ENCODE measurements at places on chromosomes 1 and 21.

DNA sequence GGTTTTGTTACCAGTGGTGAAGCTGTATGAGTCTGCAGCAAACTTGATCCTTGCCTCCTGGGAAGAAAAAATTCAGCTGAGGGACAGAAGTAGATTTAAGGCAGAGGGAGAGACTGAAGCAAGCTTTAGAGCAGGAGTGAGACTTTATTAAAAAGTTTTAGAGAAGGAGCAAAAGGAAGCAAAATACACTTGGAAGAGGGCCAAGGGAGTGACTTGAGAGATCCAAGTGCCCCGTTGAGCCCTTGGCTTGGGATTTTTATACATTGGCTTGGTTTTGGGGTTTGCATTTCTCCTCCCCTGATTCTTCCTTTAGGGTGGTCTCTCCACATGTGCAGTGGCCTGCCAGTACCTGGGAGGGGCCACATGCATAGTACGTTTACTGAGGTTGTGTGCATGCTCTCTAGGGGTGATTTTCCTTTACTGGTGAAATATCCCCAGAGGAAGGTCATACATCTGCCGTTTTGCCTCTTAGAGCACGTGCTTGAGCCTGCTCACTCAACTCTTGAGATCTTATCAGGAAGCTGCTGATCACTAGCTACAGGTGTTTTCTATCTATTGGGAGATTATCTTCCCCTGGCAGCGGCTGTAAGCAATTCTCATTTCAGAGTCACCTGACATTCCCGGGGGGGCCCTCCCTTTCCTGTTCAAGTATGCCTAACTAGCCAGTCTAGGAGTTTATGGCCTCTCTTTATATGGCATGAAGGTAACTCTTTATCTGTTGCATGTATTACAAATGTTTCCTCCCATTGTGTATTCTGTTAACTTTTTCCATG, 20.3 kb downstream of the FASLG start:
- no peak for DNase-seq

- no peak for DNase-seq
Measured at GRCh38 chr1:109905491-109905890, 5.2 kb upstream of the CSF1 start.

DNA sequence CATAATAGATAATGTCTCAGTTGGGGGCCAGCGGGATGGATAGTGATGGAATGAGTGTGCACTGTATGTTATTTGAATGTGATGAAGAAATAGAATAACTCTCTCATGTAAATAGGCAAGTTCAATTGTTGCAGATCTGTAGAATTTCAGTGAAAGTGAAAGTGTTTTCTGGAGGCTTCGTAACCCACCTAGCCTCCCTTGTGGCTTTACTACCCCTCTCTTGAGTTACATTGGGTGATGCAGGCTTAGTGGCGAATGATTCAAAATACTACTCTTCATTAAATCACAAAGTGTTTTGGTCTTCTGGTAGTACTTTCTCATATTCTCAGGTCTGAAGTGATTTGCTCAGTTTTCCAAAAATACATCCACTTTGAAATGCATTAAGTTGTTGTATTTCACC, 411.9 kb downstream of the ZP4 start:
- no peak for DNase-seq

DNA sequence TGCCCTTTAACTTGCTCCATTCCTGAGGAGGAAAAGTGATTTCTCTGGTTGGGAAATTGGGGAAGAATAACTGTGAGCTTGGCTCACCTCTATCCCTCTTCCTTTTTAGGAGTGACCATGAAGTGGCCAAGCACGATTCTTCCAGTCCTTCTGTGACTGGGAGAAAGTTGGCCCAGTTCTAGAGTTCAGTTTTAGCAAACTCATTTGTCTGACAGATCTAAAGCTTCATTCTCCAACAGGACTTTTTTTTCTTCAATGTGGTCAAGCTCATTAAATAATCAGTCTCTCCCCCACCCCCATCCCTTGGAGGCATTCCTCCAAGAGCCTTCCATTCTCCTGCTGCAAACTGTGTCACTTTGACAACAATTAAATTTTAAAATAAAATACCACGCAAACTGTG, 6.4 kb upstream of the AGL start:
- no peak for DNase-seq

GRCh38 chr21:46097336-46098293, at the start of gene COL6A2:
COL6A2 (plus strand) TSS chr21:46098112.
- no peak for DNase-seq

GRCh38 chr21:39124681-39125251, 58.5 kb downstream of the PSMG1 start:
- no peak for DNase-seq

- DNase-seq, result no peak
Measured at GRCh38 chr1:230407351-230407750, 18.8 kb downstream of the PGBD5 start.

GRCh38 chr1:54475946-54476516, 69.8 kb upstream of the SSBP3 start:
- no peak for DNase-seq

DNA sequence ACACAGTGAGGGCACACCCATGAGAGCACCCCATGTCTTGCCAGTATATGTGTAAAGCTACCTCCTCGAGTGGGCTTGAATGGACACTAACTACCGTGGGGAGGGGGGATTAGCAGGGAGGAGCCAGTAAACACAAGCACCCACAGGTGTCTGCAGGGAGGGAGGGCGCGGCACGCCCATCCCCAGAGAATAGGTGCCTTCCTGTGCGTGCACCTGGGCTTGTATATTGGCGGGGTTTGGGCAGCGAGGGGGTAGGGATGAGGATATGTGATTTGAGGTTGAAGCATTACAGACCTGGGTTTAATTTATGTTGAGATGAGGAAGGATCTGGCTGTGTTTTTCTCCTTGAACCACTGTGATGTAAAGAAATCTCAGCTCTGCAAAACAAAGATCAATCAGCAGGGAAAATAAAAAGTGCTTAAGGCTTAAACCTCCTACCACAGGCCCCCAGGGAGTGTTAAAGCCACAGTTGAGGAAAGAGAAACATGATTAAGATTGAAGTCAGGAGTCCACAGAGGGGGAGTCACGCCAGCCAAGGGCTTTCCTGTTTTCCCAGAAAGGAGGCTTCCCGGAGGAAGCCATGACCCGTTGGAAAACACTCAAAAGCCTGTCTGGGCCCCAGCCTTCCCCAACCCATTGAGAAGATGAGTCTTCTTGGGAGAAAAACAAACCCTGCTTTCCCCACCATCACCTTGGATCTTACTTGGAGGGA, 80.0 kb downstream of the CAMK2N1 start:
- DNase-seq, result no peak

- DNase-seq, result no peak
Measured at GRCh38 chr1:227788271-227789083, 27.0 kb upstream of the PRSS38 start.

GRCh38 chr1:3441410-3441847, 13.0 kb upstream of the ARHGEF16 start:
- DNase-seq, result no peak

DNA sequence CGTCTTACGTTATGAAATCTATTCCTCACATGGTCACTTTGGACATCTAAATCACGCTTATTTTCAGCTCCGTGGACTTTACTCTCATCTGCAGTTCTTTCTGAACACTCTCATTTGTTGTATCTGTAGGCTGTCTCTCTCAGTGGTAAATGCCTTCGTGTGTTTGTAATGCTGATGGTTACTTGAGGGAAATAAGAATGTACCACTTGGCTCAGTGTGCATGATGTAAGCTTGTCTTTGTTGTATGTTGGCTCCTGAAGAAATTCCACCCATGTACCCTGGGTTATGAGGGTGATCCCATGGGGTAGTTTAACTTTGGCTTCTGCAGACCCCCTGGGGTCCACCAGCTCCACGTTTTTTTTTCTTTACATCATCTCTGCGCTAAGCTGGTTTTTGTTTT, 378.4 kb downstream of the SETD4 start:
- DNase-seq, result no peak

DNA sequence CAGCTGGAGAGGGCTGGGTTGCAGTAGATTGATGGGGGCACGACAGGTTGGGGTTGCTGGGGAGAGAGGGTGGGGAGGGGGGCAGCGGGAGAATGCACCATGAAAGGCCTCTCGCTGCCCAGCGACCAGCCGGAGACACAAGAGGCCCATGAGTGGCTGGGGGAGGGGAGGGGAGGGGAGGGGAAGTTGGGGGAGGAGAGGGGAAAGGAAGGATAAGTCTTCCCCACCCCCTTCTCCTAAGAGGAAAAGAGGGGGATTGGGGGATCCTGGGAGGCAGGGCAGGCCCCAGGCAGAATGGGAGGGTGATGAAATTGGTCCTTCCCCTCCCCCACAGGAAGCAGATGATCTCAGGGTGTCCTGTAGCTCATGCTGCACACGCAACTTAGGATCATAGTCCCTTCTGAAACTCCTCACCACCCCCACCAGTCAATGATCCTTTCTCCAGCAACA, 45.7 kb downstream of the PAX7 start:
- DNase-seq, result no peak

- DNase-seq, result no peak
Measured at GRCh38 chr1:204075139-204075521, 2.2 kb downstream of the SOX13 start.

- no peak for DNase-seq
Measured at GRCh38 chr1:100736324-100736723, 16.8 kb downstream of the VCAM1 start.

DNA sequence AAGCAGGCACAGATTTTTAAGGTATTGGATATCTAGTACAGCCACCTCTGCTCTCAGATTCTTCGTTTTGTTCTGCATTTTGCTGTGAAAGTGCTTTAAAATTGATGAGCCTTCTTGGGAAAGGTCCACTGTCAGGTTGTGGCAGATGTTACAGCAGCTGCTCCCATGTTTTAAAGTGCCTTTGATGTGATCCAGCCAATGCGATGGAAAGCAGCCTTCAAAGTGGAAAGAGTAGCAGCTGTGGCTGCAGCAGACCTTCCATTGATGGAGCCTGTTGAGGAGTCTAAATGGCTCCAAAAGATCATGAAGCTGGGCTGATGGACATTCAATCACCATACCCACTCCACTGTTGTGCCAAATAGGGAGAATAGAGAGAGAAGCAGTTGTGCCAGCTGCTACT, 816.9 kb downstream of the PLA2G4A start:
- DNase-seq, result no peak

GRCh38 chr1:27505420-27505680, 15.4 kb upstream of the WASF2 start:
- no peak for DNase-seq

GRCh38 chr1:201050515-201051277, 27.2 kb upstream of the KIF21B start:
- no peak for DNase-seq

DNA sequence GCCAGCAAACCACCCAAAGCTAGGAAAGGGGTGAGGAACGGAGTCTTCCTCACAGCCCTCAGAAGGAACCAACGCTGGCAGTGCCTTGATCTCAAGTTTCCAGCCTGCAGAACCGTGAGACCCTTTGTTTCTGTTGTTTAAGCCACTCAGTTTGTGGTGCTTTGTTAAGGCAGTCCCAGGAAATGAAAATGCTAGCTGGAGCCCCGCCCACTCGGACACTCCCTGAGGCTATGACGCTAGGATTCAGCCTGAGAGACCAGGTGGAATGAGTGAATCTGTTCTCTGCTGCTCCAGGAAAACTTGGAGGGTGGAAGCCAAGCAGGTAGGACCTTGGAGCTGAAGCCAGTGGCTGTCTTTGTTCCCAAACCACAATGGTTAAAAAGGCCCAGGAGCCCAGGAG, 196.5 kb upstream of the POU3F1 start:
- DNase-seq, result no peak

DNA sequence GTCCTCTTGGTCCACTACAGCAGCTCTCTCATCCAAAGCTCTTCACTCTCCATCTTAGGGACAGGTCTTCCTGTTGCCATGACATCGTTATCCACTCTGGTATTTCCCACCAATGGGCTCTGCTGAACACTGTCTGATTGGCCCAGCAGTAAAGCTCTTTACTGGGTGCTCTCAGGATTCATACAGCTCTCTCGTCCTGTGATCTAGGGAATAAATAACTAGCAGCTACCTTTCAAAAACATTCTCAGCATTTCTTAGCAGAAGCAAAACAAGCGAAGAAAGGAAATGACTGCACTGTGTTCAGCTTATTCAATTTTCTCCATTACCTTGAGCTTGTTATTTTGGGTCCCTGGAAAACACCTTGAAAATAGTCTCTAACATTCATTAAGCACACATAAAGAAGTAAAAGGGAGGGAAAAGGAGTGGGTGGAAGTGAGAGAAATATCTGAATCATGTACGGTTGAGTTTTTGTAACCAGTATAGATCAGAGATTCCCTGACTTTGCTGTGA, 163.4 kb upstream of the SGIP1 start:
- DNase-seq, result no peak

GRCh38 chr1:64898107-64898861, 68.1 kb downstream of the JAK1 start:
- DNase-seq, result no peak

DNA sequence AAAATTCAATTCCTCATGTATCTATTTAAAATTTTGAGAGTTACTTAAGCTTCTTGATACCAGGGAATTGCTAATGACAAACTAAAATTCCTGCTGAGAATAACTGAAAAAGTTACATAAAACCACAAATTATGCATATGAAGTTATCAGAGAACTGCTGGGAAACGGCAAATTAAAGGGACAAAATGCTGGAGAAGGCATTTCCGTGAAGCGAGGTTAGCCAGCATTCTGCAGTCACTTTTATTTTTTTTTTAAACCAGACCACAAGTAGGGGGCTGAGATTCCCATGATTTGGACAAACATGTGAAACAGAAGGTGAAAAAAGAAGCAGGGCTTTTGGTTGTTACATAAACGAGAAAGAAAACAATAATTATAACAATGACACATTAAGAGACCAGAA, 737.6 kb upstream of the CHRM3 start:
- no peak for DNase-seq

DNA sequence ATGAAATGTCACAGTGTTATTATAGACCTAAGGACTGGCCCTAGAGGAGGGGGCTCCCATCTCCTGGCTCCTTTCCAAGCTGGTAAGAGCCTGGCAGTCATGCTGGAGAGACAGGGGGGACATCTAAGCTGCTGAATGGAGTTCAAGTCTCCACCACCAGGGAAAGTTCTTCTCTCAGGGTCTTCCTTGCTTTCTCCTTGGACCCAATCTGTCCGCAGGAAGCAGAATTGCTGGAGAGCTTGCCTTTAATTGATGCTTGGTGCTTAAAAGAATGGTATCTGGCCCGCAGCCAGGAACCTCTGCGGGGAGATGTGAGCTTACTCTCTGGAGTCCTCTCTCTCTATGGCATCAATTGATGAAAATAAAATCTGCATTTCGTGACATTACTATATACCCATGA, 25.1 kb downstream of the IRF2BP2 start:
- no peak for DNase-seq

GRCh38 chr1:18489417-18490143, 8.8 kb downstream of the KLHDC7A start:
- DNase-seq, result no peak

- DNase-seq, result peak; percentile 52
Measured at GRCh38 chr1:43564551-43565348, 34.1 kb downstream of the PTPRF start.

GRCh38 chr1:1112237-1112985, 3.5 kb downstream of the C1orf159 start:
- no peak for DNase-seq

GRCh38 chr21:31358158-31358557, 14.1 kb upstream of the TIAM1 start:
- DNase-seq, result no peak

DNA sequence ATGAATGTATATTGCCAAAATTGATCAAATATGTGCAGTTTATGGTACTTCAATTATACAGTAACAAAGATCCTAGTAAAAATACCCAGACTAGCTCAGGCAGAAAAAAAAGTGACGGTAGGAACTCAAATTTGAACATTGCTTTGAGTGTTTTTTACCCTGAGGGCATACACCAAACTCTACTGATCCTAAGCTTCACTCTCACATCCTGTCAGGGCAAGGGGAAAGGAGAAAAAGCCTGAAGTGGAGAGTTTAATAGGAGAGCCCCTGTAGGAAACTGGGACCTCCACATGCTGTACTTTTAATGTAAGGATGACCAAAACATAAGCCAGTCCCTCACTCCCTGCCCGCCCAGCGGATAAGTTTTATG, 59.8 kb upstream of the GNG12 start:
- DNase-seq, result no peak

Measured in cerebellum (tissue), 4 donors.